ENCODE measurements at places on chromosomes 7 and 10.

DNA sequence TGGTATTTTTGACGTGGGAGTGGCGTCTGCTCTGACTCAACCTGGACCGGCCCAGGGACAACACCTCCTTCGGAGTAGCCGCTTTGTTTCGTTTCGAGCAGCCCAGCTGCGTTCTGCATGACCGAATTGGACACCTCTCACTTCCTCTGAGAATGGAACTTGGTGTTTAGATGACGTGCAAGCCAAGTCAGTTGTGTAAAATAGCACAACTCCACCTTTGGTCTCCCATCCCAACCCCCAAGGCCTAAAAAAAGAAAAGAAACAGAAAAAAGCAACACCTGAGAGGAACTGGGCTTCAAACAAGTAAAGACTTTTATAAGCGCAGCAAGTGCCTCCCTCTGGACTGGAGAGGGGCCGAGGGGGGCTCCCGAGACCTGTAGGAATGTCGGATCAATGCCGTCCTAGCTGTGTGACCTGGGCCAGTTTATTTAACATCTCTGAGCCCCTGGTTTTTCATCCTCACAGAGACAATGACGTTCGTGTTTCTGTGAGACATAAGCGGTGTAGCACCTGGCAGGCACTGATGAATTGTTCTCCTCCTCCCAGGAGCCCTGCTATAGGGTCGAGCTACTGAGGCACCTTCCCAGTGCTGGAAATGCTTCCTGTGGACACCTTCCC lies 52.0 kb upstream of the SMNDC1 start:
- no peak for DNase-seq

GRCh38 chr7:130492523-130493274 lies 814 bp downstream of the MEST start:
- DNase-seq: no peak

GRCh38 chr10:129879655-129880054 lies 84.4 kb downstream of the EBF3 start:
- DNase-seq: no peak

- DNase-seq: no peak
These were observed 26.6 kb downstream of the SEMA3D start for GRCh38 chr7:85160223-85160622.

DNA sequence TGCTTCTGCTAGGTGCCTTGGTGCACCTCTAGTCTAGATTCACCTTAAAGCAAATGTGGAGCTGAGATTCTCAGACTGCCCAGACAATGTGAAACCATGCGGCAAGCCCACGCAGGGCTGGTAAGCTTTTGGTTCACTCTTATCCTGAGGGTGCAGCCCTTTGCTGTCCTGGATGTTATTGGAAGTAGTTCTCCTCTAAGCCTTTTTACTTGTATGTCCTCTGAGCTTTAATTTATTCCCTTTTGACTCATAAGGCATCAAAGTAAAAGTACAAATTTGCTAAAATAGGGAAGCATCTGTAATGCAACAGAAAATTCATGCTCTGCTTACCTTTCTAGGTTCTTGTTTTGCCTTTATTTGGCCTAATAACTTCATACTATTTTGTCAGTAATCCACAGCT lies 186.8 kb downstream of the MACC1 start:
- no peak for DNase-seq

DNA sequence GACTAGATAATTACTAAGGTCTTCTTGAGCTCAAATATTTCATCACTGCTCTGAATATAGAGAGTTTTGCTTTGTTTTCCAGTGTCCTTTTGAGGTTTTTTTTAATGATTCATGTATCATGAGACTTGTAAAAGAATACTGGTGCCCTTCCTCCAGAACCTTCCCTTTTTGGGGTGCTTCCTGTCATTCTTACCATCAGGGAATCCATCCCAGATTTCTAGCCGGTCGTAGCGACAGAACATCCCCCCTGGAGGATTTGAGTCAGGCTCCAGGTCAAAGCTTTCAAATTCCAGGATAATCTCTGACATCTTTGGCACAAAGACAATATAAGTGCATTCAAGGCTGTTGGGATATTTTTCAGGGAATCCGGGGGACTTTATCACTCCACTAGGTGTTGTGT lies 71.0 kb downstream of the NRP1 start:
- DNase-seq: no peak

GRCh38 chr7:128869944-128870285 lies 7.3 kb downstream of the ATP6V1F start:
- DNase-seq: no peak

DNA sequence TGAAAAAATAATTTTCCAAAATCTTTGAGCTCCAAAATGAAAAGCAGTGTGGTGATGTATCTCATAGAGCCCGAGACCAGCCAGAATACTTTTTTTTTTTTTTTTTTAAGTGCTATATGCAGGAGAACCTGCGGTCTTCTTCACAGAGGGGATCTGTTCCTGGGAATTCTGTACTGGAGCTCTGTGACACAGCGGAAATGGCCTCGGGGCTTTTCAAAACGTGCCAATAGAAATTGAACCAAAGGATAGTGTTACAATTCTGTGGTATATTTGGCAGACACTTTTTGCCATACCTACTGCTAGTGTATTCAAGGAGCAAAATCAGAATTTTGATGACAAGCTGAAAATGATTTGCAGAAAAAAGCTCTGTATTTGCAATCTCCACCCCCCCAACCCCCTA lies 1429.3 kb upstream of the LRRTM3 start:
- no peak for DNase-seq

- DNase-seq: no peak
These were observed 161.9 kb upstream of the PTER start for GRCh38 chr10:16274911-16275310.

GRCh38 chr10:68826764-68827591 lies at the start of gene STOX1:
TSS of gene STOX1 (plus strand) at chr10:68827531. CDS start at chr10:68827624, 93 bp downstream.
- no peak for DNase-seq

DNA sequence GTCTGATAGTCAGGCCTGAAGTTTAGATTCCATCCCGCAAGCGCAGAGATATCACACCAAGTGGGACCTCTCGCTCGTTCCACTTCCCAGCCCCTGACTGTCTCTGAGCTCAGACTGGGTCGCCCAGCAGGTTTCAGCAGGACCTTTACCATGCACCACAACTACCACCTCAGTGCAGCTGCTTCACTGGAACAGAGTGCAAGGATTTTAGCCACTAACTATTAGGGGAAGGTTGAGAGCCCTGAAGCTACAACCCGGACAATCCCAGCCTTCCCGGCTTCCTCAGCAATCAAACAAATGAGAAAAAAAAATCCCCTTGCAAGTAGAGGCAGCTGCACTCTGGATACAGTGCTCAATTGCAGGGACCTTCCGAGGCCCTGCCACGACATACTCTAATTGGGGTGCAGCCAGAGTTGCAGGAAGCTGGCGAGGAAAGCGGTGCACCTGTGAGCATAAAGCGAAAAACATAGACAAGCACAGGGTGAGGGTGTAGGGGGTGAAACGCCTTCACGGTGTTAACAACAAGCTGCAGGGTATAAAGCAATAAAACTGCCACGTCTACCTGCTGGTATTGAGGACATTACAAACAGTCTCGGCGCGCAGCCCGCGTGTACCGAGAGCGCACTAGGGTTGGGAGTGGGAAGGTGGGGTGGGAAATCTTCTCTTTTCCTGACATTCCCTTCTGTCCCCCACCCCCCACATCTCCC lies 2.6 kb upstream of the DLX6 start:
- no peak for DNase-seq

DNA sequence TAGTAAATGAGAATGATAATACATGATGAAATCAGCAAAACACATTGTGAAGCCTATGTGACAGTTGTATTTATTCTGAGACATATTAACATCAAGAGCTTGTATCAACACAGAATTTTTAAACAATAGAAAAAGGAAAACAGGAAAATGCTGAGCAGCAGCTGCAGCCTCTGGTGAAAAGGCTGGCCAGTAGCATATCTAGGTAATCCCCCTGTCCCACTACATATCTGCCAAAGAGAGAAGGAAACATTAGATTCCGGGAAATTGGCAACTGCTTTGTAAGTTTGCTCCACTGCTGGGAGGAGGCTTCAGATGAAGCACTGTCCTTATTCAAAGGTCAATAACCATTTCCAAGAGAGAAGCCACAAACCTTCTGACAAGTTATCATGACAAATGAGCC lies 89.4 kb downstream of the RALA start:
- DNase-seq: no peak

DNA sequence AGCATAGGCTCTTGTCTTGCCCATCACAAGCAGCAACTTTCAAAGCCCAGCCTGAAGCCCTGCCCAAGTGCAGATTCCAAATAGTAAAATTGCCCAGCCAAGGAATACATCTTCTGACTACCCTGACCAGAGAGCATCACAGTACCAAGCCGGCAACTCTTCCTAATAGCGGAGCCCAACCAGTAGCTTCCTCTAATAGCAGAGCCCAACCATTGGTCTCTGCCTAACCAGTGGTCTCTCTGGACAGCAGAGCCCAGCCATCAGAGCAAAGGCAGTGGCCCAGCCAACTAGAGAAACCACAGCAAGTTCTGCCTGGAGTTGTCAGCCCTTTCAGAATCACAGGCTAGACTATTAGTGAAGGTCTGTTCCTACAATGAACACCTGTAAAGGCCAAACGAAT lies 285.6 kb downstream of the HGF start:
- no peak for DNase-seq

DNA sequence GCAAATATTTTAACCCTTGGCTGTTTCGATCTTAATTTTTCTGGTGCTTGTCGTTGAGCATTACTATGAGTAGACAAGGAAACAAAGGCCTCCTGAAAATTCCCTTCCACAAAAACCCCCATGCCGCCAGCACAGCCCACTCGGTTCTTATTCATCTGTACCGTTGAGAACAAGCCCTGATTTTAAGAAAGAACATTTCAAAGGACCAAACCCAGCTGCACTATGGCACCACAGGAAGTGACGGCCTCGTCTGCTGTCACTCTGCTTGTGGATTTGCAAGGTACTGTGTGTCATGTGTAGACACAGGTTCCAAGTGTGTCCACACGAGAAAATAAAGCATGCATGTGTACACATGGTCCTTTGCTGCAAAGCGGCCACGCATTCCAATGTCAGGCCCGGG lies 285.2 kb downstream of the DNAJB6 start:
- no peak for DNase-seq

GRCh38 chr10:63917363-63917762 lies 396.2 kb downstream of the REEP3 start:
- no peak for DNase-seq

GRCh38 chr7:87344446-87344845 lies 1.0 kb upstream of the CROT start:
- DNase-seq: no peak

DNA sequence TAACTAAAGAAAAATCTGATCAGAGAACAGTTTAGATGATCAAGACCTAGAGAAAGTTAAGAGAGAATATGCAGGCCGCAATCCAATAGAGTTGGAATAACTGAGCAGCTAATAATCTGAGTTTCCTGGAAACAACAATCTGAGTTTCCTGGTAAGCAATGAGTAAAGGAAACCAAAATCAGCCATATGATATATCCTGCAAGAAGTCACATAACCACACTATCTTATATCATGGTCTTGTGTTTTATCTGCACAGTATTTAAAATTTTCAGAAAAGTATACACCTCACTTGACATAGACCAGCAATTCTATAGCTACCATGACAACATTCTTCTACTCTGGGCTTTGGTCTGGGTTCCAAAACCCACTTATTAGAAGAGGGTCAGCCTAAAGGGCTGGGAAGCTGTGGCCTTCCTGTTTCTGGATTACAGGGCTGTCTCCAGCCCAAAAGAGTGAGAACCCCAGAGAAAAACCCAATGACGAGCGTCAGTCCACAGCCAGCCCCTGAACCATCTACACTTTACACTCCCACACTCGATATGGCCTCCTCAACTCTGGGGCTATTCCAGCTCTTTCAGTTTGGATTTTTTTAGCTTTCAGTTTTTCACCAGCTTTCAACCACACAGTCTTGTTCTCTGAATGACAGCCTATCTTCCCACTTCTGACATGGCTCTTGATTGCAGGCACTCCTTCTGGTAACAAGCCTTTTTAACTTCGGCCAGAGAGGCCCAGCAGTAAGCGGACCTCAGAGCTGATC lies 110.4 kb downstream of the GLI3 start:
- DNase-seq: no peak

- DNase-seq: no peak
These were observed 62.6 kb downstream of the CUL2 start for GRCh38 chr10:35027567-35027966.

DNA sequence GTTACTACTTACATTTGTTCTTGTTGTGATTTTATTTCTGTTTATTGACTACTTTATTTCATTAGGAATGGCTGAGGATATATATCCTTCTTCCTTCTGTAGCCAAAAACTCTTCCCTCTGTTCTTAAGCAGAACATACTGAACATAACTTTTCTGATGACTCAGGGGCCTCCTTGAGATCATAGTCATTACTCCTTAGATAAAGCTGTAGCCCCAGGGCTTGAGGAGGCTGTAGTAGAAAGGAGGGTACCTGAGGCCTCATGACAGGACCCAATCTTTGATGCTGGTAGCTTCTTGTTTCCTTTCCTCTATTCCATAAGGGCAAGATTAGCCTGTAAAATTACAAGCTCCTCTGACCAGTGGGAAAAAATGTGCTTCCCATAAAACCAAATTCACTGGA lies 41.2 kb upstream of the FGFR2 start:
- no peak for DNase-seq

DNA sequence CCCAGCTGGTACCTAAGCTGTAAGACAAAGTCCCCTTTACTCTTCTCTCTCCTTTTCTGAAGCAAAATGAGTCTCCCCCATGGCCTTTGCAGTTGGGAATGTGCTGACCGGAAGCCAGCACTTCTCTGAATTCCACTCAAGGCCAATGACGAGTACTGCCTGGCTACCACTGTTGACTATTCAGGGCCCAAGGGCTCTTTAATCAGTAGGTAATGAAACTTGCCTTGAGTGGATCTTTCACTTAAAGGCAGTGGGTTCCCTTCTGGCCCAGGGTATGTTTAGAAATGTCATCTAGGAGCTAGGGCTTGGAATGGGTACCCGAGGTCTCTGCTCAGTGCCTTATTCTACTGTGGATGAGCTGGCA lies 197.1 kb downstream of the BBS9 start:
- DNase-seq: no peak

DNA sequence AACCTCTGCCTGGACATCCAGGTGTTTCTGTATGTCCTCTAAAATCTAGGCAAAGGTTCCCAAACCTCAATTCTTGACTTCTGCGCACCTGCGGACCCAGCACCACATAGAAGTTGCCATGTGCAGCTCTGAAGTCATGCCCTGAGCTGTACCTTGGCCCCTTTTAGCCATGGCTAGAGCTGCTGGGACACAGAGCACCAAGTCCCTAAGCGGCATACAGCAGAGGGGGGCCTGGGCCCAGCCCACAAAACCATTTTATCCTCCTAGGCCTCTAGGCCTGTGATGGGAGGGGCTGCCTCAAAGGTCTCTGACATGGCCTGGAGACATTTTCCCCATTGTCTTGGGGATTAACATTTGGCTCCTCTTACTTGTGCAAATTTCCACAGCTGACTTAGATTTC lies 14.6 kb downstream of the TMEM243 start:
- DNase-seq: no peak

All from hematopoietic multipotent progenitor cell treated with erythropoietin and hydrocortisone succinate and interleukin-3 and kit ligand, for 17 days (in vitro differentiated cells).